ENCODE measurements at places on chromosomes 2 and 18. TPM values are rescaled to one million over a fixed set of nuclear protein-coding genes. Genes with fewer than 3 reads are reported as not detected.

The UPP2 gene
- 0.60 TPM for total RNA-seq

The EVA1A gene
- 27.3 TPM for total RNA-seq

The SRD5A2 gene
- not detected for total RNA-seq

- peaks cover 10% of the 10 kb centered on the region for H3K4me1 ChIP-seq
- H3K4me3 ChIP-seq, result no peak overlapping the region
- no peak overlapping the region for H3K27ac ChIP-seq
- no peaks in the 10 kb centered on the region for H3K27me3 ChIP-seq
Measured at GRCh38 chr2:19099181-19099580, 259.2 kb downstream of the OSR1 start.

GRCh38 chr2:55932843-55933242 lies 9.3 kb upstream of the EFEMP1 start:
- no peak overlapping the region for H3K4me3 ChIP-seq
- no peak overlapping the region for H3K27ac ChIP-seq
- no peaks in the 10 kb centered on the region for H3K36me3 ChIP-seq
- H3K27me3 ChIP-seq, result peaks cover 39% of the 10 kb centered on the region
- no peaks in the 10 kb centered on the region for H3K4me1 ChIP-seq
- no peak for DNase-seq

- peaks cover 52% of the 10 kb centered on the region for H3K4me1 ChIP-seq
- H3K36me3 ChIP-seq, result no peaks in the 10 kb centered on the region
- H3K4me3 ChIP-seq, result peak overlapping the region; percentile 45
- peak overlapping the region; percentile 95 for H3K27ac ChIP-seq
- DNase-seq, result no peak
Measured at GRCh38 chr2:239264838-239265651, 135.8 kb downstream of the HDAC4 start.

The YWHAQ gene
- 251 TPM for total RNA-seq

DNA sequence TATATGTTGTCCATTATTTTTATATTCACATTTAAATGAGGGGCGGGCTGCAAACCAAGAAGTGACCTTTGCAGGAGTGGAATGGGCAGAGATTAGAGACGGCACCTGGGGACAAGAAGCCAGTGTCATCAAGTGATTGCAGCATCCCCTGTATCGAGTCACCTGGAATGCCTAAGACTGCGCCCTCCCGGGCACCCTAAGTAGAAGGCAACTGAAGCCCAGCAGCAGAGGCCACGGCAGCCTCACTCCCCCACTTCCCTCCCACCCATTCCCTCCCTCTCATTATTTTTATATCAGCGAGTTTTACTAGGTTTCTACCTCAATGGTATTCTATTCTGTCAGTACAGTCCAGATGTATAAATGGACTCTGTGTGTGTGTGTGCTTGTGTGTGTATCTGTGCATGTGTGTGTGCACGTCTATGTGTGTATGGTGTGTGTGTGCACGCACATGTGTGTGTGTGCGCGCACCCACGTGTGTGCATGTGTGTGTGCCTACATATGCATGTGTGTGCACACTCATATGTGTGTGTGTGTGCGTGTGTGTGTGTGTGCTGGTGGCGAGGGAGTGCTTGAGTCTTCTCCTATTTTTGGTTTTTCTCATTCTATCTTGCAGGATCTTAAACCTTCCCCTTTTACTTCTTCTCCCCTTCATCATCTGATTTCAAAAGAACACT lies 106.8 kb upstream of the SLC66A3 start:
- DNase-seq, result no peak
- no peaks in the 10 kb centered on the region for H3K36me3 ChIP-seq
- no peak overlapping the region for H3K27ac ChIP-seq
- no peak overlapping the region for H3K4me3 ChIP-seq

DNA sequence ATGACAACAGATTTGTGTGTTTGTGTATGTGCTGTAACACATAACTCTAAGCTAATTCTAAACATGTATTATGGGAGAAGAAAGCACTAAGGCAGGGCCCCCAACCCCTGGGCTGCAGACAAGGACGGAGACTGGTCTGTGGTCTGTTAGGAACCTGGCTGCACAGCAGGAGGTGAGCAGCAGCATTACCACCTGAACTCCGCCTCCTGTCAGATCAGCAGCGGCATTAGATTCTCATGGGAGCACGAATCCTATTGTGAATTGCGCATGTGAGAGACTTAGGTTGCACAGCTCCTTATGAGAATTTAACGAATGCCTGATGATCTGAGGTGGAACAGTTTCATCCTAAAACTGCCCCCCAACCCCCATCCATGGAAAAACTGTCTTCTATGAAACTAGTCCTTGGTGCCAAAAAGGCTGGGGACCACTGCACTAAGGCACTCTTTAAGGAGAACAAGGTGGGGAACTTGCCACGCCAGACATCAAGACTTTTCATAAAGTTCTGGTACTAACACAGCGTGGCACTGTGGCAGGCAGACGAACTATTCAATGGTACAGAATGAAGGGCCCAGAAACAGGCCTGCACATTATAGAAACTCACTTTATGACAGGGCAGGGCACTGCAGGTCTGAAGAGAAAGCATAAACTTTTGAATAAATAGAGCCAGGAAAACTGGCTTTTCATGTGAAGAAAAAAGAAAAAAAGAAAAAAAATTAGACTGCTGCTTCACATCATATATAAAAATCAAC lies 14.0 kb downstream of the REEP1 start:
- H3K4me3 ChIP-seq, result no peak overlapping the region
- no peaks in the 10 kb centered on the region for H3K4me1 ChIP-seq
- H3K27me3 ChIP-seq, result peaks cover 21% of the 10 kb centered on the region
- no peak for DNase-seq

DNA sequence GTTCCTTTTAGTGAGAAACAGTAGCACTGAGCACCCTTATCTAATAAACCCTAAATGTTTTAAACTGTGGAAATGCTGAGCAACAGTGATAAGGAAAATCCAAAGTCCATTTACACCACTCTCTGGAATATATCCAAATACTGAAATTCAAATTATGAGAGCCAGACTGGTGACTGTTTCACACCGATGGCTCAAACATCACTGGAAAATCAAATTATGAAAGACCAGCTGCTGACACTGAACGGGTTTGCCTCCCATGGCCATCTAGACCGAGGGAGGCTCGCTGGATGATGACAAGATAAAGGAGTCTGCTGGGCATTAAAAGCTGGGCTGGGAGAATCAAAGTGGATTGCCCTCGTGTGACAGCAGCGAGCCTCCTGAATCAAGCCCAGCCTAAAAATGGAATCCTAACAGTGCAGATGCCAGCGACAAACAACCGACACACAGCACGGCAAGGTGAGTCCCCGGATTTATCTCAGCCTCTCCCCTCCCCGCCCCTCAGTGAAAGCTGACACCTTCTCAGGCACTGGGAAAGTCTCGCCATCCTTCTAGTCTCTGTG lies 30.3 kb downstream of the SERPINE2 start:
- H3K27ac ChIP-seq, result no peak overlapping the region
- no peak for DNase-seq
- H3K4me1 ChIP-seq, result peaks cover 15% of the 10 kb centered on the region
- no peaks in the 10 kb centered on the region for H3K27me3 ChIP-seq

DNA sequence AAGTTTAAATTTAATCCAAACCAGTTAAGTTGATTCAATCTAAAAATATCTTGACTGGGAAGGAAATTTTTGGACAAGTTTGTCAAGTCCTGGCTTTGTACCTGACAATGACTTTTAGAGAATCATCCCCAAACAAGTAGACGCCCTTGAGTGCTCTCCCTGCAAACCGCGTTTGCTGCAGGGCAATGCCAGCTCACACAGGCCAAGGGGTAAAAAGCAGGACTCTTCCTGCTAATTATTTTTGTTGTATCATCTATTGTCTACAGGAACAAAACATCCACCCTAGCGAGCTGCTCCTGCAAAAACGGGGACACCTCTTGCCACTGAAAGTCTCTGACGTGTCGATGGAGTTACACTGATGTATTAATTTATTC lies 10.9 kb downstream of the ID2 start:
- no peak overlapping the region for H3K27ac ChIP-seq
- H3K4me3 ChIP-seq, result peak overlapping the region; percentile 25
- H3K27me3 ChIP-seq, result peaks cover 2% of the 10 kb centered on the region
- H3K36me3 ChIP-seq, result no peaks in the 10 kb centered on the region
- peaks cover 14% of the 10 kb centered on the region for H3K4me1 ChIP-seq

The LAMA3 gene
- 2.8 TPM for total RNA-seq

GRCh38 chr2:230878599-230879188 lies 14.0 kb downstream of the ITM2C start:
- H3K36me3 ChIP-seq, result peaks cover 21% of the 10 kb centered on the region
- no peak overlapping the region for H3K27ac ChIP-seq
- no peaks in the 10 kb centered on the region for H3K27me3 ChIP-seq
- DNase-seq, result peak; percentile 59
- H3K4me3 ChIP-seq, result no peak overlapping the region
- no peaks in the 10 kb centered on the region for H3K4me1 ChIP-seq

DNA sequence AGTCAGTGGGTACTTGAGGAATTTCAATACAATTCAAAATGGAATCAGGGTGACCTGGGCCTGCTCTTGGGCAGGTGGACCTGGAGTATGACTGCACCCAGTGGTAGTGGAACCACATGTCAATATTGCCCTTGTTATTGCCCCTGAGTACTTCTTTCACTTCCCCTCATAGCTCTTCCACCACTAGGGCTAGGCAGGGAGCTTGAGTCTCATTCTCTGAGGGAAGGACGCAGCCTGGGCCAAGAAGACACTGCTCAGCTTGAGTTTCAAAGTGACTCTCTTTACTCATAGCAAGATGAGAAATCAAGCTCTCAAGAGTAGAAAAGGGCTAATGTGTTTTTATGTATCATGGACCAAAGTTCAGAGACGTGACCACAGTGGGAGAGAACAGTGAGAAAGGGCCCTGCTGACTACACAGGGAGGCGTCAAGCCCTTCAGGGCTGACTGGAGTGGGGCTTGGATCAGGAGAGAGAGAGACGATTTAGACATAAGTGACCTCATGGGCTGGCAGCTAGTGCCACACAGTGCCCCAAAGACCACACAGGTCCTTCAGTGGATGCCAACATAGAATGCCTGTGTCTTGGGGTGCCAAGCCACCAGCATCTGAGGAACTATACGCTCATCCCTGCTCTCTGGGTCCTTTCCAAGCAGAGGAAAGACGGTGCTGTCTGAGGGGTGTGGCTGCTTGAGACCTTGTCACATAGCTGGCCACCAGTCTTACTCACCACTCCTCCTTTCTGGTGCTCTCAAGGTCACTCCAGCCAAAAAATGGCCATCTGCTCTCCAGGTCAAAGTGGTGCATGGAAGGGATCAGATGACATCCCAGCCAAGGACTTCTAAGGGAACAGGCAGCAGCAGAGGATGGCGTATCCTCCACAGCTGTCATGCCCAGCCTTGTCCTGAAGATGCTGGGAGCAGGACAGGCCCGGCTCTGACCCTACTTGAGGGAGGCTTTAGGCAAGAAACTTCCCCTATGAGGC lies 13.0 kb downstream of the PTMA start:
- peak; percentile 43 for DNase-seq
- no peak overlapping the region for H3K27ac ChIP-seq
- no peaks in the 10 kb centered on the region for H3K36me3 ChIP-seq
- H3K27me3 ChIP-seq, result no peaks in the 10 kb centered on the region
- H3K4me1 ChIP-seq, result peaks cover 12% of the 10 kb centered on the region

DNA sequence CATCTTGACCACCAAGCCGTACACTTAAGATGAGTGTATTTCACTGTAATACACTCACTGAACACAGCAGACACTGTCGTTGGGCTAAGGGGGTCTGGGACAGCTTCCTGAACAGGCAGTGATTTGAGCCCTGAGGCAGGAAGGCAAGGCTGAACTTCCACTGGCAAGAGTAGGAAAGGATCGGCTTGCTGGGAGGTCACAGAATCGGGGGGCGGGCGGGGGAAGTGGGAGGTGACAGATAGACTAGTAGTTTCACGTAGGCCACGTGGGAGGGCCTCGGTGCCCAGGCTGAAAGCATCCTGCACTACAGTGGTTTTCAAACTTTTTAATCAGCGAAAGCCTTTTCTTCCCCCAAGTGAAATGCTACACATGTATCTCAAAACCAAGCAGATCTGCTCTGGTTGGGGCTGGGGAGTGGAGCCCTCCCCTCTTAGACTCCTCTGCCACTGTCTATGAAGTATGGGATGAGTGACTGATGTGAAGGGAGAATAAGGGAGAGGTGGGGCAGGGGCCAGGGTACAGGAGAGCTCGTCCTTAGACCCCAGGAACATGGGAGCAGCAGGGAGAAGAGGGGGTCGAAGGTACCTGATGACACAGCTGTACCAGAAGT lies 8.6 kb downstream of the PARD6G start:
- H3K4me1 ChIP-seq, result no peaks in the 10 kb centered on the region
- no peak for DNase-seq
- H3K36me3 ChIP-seq, result no peaks in the 10 kb centered on the region
- no peaks in the 10 kb centered on the region for H3K27me3 ChIP-seq
- H3K4me3 ChIP-seq, result no peak overlapping the region

The ASXL3 gene
- total RNA-seq, result 3.9 TPM

- H3K4me3 ChIP-seq, result no peak overlapping the region
- peaks cover 57% of the 10 kb centered on the region for H3K4me1 ChIP-seq
- peaks cover 7% of the 10 kb centered on the region for H3K36me3 ChIP-seq
- DNase-seq, result no peak
Measured at GRCh38 chr2:47058003-47058931, 96.8 kb downstream of the STPG4 start.

The HOXD11 gene
- not detected for total RNA-seq

DNA sequence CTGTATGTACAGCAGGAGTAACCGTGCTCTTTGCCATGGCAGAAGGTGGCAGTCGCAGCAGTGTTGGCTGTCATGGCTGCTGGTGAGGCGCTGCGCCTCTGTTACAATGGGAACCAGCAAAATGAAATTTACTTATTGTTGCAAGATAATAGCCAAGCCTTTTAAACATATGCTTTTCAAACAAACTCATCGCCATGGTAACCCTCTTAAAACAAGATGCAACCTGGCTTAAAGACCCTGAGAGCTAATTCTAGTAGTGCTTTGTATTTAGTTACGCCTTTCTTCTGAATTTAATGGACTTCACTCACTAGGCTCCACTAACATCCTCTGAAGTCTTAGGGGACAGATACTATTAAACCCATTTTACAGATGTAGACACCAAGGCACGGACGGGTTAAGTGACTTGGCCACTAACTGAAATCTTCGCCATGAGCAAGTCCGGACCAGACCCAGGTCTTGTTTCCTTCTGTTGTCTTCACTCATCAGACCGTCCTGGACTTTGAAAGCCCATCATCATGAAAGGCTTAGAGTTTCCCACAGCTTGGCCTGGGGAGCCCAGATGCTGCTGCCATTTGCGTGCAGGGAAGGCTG lies 111.6 kb upstream of the ODC1 start:
- H3K36me3 ChIP-seq, result peaks cover 7% of the 10 kb centered on the region
- H3K27me3 ChIP-seq, result no peaks in the 10 kb centered on the region
- DNase-seq, result peak; percentile 55
- H3K27ac ChIP-seq, result no peak overlapping the region

GRCh38 chr2:227033471-227034148 lies 130.4 kb downstream of the COL4A4 start:
- DNase-seq, result no peak
- H3K36me3 ChIP-seq, result no peaks in the 10 kb centered on the region
- H3K27me3 ChIP-seq, result no peaks in the 10 kb centered on the region
- no peak overlapping the region for H3K27ac ChIP-seq

The KCNK3 gene
- total RNA-seq, result 2.9 TPM

- no peak for DNase-seq
- peaks cover 19% of the 10 kb centered on the region for H3K4me1 ChIP-seq
- H3K36me3 ChIP-seq, result peaks cover 28% of the 10 kb centered on the region
- no peak overlapping the region for H3K4me3 ChIP-seq
- no peak overlapping the region for H3K27ac ChIP-seq
Measured at GRCh38 chr2:27042159-27042661, 9.3 kb upstream of the AGBL5 start.

The TCF7L1 gene
- total RNA-seq, result 35.0 TPM

- H3K4me1 ChIP-seq, result peaks cover 26% of the 10 kb centered on the region
- H3K36me3 ChIP-seq, result peaks cover 10% of the 10 kb centered on the region
- no peak overlapping the region for H3K27ac ChIP-seq
- no peaks in the 10 kb centered on the region for H3K27me3 ChIP-seq
Measured at GRCh38 chr2:25304321-25304720, 37.4 kb downstream of the DNMT3A start.

- no peak for DNase-seq
- H3K27me3 ChIP-seq, result no peaks in the 10 kb centered on the region
- H3K36me3 ChIP-seq, result no peaks in the 10 kb centered on the region
- H3K4me1 ChIP-seq, result peaks cover 9% of the 10 kb centered on the region
Measured at GRCh38 chr2:155965415-155966063, 367.0 kb downstream of the NR4A2 start.

Measured in chondrocyte (in vitro differentiated cells).